ENCODE measurements at places on chromosomes 1 and 21.

DNA sequence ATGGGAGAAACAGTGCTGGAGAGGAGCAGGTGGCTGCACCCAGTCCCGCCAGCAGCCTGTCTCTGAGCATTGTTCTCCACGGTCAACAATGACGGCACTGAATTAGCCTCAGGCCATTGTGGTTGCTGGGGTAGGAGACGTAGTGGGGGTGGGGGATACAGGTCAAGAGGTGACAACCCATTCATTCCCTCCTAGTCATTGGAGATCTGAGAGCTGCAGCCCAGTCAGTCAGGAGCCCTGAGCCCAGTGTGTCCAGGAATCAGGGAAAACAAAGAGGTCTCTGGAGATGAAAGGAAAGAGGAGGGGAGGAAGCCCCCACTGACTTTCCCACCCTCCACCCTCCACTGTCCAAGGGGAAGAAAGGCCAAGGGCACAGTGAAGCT, 15.3 kb downstream of the SMIM12 start:
- DNase-seq = no peak

GRCh38 chr1:156143765-156144489, 9.5 kb upstream of the SEMA4A start:
- no peak for DNase-seq

DNA sequence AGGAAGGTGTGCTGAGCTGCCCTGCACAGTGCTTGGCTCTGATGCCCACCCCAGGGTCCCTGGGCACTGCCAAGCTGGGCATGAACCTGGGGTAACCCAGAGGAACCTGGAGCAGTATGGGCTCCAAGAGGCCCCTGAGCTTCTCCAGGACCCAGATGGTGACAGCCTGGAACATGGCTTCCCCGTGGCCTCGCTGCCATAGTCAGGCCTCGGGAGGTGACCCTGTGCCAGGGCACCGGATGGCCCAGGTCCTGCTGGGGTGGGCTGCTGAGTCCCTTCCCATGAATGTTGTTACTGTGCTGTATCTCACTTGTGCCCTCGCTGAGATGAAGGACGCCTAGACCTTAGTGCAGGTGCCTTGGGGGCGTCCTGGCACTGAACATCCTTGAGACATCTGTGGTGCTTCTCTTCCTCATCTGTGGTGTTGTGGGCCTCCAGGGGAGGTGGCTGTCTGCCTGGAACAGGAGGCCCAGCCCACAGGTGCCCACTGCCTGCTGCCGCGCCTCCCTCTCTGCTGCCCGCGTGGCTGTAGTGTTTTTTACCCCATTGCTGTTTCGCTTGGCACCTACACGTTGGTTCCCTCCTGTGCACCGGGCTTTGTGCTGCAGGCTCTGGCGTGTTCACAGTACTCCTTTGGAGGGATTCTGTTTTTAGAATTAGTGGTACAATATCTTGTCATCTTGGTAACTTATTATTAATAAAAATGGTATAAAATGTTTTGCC, 160.3 kb downstream of the PCBP3 start:
- DNase-seq = no peak

GRCh38 chr21:28758042-28758882, 234.4 kb downstream of the LTN1 start:
- DNase-seq = no peak

DNA sequence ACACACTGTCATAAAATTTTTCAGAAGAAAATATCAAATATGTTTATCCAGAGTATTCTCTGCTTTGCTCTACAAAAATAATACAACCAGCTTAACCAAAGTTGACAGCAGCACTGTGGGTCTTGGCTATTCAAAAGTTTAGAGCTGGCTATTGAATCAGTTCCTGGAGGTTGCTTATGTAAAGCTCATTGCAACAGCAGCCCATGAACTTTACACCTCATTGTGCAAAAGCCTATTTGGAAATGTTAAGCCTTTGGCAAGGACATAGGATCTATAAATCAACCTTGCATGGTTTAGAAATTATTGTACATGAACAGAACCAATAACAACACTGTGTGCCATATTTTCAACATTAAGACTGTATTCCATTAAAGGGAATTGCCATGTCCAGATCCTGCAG, 714.9 kb downstream of the ADGRL2 start:
- DNase-seq = no peak

DNA sequence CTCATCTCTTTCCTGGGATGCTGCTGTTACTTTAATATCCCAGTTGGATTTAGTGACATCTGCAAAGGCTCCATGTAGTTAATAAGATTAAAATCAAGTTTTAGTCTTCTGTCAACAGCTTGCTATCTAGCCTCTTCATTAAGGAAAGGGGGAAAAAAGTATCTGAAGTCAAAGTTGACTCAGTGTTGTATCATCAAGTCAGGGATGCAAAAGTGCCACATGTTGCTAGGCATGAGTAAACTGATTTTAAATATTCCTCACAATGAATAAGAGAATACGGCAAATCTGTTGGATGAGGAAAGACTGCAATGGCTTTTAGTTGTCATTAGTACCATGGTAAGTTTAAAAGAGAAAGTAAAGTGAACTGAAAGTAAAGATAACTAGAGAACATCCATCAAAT, 383.2 kb upstream of the ZRANB2 start:
- DNase-seq = no peak

- no peak for DNase-seq
Observed at GRCh38 chr1:202086579-202087350, 36.0 kb upstream of the GPR37L1 start.

DNA sequence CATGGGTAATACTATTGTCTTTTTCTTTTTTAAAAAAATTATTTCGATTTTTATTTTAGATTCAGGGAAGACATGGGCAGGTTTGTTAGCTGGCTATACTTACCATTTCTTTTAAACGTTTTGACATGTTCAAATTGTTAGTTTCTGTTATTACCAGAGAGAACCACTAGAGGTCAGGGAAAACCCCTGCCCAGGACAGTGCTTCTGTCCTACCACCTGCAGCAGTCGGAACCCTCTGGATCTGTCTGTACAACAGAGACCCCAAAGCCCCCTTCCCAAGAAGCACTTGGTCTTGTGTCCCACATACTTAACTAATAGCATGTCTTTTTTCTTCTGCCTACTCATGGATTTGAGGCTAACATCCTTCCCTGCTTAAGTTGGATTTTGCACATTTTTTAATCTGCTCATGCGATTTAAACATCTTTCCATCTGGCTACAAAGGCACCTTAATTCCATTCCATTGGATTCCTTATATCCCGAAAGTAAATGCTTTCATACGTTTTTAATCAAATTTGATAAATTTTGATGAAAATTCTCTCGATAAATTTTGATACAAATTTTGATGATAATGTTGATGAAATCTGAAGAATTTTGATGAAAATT, 10.0 kb upstream of the C1orf115 start:
- no peak for DNase-seq

GRCh38 chr1:77697441-77697840, 15.0 kb upstream of the ZZZ3 start:
- DNase-seq = no peak

DNA sequence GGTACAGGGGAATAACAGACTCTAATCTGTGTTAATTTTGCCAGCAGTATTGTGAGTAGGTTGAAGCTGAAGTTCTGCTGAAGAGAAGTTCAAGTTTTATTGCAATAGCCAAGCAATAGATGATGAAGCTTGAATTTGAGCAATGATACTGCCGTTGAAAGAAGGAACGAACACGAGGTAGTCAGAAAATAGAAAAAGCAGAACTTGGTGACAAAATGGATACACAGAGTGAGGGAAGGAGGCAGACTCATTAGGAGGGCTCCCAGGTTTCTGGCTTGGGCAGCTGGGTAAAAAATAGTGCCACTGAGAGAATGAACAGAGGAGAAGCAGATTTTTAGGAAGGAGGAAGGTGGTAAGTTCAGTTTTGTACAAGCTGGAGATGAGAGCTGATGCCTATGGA, 22.3 kb upstream of the AGO1 start:
- no peak for DNase-seq

DNA sequence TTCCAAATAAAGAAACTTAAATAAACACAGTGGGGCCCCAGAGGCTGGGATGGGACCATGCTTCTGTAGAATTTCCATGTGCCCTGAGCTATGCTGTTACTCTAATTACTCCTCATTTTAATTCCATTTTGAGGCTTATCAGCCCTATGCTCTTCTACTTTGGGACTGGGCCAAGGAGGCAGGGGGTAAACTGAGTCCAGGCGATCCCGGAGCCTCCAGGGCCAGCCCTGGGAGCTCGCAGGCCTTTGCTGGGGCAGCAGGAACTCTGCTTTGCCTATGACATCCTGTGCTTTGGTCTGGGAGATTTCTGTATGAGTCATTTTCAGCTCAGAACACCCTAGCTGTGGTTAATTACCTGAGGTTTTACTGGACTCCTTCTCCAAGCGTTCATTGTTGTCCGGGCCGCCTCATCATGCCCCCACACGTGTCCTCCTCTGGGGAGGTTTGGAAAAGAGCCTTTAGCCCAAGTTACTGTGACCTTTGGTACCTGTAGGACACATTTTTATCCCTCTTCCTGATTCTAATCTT, 95.7 kb downstream of the RHOU start:
- no peak for DNase-seq

DNA sequence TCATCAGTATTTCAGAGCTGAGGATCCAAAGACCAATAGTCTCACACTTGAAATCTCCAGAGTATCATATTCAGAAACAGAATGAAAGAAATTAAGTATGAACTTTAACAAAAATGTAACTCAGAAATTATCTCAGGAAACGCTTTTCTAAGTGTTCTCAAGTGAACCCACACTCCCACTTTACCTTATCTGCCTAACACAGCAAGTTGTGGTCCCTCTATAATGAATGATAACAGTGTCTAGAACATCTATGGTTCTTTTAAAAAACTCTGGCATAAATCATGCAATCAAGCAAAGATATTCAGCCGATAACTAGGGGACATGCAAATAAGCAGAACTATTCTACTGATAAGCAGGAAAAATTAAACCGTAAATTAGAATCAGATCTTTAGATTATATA, 1574.2 kb downstream of the PLA2G4A start:
- no peak for DNase-seq

GRCh38 chr1:213484333-213484732, 433.3 kb downstream of the RPS6KC1 start:
- DNase-seq = no peak

DNA sequence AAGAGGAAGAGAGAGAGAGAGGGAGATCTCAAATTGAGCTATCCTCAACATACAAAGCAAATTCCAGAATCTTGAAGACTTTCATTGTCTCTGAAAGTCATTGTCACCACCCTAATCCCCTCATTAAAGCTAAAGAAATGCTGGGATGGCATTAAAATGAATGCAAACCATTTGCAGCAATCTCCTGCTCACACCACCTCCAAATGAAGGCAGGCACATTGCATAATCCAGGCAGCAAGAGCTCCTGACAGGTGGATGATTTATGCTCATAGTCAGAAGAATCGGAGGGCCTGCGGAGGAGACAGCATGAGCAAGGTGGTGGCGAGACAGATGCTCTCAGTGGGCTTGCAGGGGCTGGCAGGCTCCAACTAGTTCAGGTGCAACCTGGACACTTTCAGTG, 90.2 kb downstream of the ESRRG start:
- DNase-seq = no peak

GRCh38 chr1:8465013-8465412, 147.1 kb downstream of the SLC45A1 start:
- DNase-seq = no peak

DNA sequence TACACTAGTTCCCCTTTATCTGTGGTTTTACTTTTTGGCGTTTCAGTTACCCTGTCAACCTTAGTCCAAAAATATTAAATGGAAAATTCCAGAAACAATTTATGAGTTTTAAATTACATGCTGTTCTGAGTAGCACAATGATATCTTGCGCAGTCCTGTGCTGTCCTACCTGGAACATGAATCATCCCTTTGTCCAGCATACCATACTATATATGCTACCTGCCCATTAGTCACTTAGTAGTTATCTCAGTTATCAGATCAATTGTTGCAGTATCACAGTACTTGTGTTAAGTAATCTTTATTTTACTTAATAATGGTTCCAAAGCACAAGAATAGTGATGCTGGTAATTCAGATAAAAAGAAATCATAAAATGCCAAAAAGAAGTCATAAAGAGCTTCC, 52.7 kb downstream of the AGBL4 start:
- DNase-seq = no peak

GRCh38 chr21:35925497-35925896, 134.8 kb downstream of the SETD4 start:
- no peak for DNase-seq

GRCh38 chr1:194159941-194160340, 973.5 kb upstream of the B3GALT2 start:
- DNase-seq = no peak

DNA sequence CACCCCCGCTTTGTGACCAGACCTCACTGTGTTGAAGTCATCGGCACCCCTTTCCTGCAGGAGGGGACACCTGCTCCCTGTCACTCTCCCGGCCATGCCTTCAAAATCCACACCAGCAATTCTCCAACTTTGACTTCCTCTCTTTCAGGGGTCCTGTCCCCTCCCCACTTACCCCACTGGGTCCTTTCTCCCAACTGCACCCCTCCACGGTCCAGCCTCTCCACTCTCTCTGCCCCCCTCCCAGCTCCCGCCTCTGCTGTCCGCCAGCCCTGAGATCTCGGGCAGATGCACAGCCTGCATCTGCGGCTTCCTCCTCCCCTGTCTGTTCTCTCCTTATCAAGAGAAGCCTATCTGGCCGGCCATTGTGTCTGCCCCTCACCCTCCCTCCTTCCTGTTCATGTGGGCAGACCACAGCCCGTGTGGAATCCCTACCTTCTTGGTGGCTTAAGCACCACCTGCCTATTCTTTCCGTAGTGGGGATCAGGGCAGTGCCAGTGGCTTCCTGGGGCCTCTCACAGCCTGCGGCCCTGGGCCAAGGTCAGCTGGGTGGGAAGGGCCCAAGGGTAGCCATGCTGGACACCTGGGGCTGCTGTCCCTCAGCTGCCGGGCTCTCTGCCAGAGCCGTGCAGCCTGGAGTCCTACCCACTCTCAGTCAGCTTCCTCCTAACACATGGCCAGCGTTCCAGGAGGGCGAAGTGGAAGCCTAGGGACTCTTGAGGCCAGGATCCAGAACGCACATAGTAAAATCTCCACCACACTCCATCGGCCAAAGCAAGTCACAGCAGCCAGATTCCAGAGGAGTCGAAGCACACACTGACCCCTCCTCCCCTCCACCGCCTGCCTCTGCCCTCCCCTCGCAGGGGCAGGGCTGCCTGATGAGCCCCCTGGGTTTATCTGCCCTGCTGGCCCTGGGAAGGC, 5.1 kb upstream of the HES4 start:
- no peak for DNase-seq

GRCh38 chr1:203547147-203547546, 53.2 kb downstream of the OPTC start:
- no peak for DNase-seq

DNA sequence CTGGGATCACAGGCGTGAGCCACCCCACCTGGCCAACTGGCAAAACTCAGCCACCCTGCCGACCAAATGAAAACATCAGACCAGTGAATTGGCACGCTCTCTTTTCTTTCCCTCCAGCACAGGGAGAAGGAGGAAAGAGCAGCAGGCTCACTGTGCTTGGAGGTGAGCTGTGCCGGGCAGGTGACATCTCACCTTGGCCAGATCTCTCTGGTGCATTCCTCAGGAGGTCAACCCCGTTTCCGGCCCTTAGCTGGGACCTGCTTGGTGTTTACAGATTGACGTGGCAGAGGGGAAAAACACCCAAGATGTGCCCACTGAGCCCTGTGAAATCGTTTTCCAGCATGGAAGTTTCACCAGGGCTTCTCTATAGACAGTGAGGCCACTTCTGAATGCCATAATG, 45.1 kb downstream of the TMEM51 start:
- DNase-seq = no peak
